Stimulated activated CD8-positive, alpha-beta memory T cell treated with anti-CD3 and anti-CD28 coated beads, Interleukin-4, amount 100 ng/mL, for 1 hour (primary cell): ENCODE measurements at places on chromosomes 13 and 19.

DNA sequence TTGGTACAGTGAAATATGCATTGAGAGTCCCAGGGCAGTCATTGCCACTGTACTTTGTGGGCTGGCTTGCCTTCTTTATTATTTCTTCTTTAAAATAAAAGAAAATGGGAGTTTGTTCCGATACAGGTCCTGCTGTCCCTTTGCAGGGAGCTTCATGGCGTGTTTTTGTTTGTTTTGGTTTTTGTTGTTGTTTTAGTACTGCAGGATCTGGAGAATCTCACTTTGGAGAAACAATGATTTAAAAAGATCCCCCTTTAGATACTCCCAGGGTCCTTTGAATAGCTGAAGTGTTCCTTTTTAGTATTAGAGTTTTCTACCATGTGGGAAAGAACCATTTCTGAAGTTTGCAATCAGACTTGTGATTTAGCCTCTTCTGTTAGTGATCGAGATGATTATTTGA is 11.1 kb downstream of the CHAF1A start:
- no peak for DNase-seq

- no peak for DNase-seq
Measured at GRCh38 chr13:61913183-61913582, 497.5 kb upstream of the PCDH20 start.

DNA sequence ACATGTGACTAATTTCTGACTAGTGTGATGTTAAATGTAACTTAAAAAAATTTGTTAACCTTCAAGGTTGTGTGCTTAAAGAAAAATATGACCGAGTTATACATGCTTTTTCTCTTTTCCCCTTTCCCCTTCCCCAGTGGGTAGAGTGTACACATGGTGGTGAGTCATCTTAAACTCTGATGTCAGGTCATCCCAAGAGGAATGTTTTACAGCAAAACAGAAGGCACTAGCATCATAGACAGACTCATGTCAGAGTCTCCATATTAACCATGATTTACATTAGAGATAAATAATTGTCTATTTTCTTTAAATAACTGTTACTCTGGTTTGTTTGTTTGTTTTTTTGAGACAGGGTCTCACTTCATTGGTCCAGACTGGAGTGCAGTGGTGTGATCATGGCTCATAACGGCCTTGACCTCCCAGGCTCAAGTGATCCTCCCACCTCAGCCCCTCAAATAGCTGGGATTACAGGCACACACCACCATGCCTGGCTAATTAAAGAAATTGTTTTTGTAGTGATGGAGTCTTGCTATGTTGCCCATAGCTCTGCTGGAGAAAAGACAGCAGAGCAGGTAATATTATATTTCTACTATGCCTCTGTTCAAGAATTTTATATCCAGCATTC is 160.4 kb upstream of the PCDH9 start:
- DNase-seq: no peak

DNA sequence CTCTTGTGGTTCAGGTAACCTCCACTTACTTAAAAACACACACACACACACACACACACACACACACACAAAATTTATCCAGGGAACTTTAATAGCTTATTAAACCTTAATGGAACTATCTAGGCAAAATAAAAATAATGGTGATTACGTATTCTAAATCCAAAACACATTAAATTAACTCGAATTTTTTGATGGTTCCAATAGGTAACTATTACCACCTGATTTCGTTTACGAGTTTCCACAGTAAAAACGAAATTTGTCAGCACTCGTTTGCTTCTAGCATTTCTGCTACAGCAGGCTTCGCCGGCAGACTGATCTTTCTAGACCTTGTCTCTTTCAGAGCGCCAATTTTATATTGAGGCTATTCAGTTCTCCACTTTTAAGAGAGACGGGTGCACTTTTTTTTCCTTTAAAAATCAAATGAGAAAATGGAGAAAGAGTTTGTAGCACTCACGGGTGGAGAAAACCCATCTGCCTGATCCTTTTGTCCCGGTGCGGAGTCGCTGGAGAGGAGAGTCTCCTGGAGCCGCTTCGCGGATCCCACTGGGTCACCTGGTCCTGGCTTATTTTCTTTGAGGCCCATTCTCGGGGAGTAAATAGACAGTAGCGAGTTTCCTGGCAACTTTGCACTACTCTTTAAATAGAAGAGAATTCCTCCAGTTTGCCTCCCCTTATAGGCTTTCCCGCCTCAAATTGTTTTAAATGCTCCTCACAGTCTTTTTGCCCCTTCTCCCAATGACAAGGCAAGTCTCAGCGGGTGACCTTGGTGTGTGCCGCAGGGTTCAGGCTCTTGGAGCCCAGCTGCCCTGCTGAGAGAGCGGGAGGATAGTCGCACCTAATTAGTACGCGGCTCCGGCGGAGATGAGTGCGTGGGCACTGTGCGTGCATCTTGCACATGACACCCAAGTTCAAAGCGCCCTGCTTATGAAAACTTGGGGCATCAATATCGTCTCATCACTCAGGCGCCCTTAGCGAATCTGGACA is 117.0 kb downstream of the KCNRG start:
- DNase-seq: no peak

- no peak for DNase-seq
Measured at GRCh38 chr13:100305398-100305797, 216.5 kb downstream of the PCCA start.

GRCh38 chr13:91401920-91402319 is 3.5 kb downstream of the GPC5 start:
- no peak for DNase-seq

GRCh38 chr19:35618857-35619256 is 6.3 kb downstream of the HAUS5 start:
- no peak for DNase-seq

GRCh38 chr13:111620586-111620985 is 300.1 kb downstream of the TEX29 start:
- DNase-seq: no peak

DNA sequence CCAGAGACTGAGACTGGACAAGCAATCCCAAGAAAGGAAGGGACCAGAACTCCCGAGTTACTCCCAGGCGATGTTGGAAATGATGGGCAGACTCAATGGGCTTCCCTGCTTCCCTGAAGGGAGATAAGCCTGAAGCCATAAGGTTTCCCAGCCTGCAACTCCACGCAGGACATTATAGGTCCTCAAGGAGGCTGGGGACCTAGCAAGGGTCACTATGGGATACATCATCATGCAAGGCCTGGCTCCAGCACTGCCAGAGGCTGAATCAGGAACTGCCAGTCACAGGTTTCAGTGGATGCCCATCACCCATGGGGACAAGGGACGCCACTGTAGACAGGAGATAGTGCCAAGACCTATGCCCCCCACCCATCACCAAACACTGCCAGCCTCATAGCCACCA is 338.7 kb downstream of the IRS2 start:
- DNase-seq: no peak

- DNase-seq: no peak
Measured at GRCh38 chr13:22141716-22142115, 470.8 kb downstream of the FGF9 start.

GRCh38 chr13:36475468-36475867 is 43.2 kb downstream of the CCNA1 start:
- no peak for DNase-seq

GRCh38 chr19:46654621-46655152 is 6.3 kb downstream of the DACT3 start:
- no peak for DNase-seq

DNA sequence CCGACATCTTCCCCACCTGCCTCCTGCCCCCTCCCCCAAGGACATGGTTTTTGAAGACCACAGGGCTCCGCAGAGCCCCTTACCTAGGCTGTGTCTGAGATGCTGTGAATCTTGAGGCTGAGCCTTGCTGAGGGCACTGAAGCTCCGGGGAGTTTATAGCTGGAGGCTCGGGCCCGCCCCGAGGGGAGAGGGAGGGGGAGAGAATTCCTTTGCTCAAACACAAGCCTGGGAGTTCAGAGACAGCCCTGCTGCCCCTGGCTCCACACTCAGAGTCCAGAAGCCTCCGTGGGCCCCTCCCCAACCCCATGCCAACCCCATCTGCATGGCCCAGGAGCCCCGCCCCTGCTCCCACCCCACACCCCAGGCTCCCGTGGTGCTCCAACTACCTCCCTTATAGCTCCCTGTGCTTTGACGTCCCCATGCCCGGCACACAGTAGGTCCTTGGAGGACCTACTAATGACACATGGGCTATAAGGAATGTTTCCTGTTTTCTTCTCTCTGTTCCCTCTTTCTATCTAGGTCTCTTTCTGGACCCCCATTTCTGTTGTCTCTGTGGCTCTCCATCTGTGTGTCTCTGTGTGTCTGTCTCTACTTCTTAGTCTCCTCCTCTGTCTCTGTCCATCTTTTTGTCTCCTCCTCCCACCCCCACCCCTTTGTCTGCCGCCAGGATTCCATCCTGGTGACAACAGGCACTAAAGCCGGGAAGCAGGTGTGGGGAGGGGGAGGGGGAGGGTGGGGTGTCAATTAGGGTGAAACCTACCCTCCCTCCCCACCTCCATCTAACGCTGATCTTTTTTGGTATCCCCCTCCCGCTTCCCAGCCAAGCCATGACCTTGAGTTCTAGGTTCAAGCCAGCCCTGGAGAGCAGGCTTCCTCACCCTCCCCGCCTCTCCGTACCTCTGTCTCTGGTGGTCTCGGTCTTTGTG is at the start of gene TNNT1:
Gene TNNT1 (minus strand): TSS at position 129 of the 926 bp plus-strand sequence. CDS start 2,049 bp downstream, outside the sequence.
- DNase-seq: no peak

DNA sequence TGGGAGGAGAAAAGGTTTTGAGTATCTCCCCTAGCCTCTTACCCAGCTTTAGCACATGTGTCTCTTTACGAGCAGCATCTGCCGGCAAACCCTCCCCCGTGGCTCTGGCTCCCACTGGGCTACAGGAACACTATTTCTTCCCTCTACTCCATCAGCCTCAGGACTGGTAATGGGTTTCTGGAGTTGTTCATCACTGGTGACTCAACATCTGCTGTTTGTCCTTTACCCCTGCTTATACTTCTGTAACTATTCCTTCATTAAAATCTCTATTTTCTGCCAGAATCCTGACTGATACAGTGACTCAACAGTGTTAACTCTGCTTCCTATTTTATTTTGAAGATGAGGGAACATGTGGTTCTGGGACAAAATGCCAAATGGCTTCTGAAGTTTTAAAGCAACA is 437.3 kb upstream of the HTR2A start:
- DNase-seq: no peak

- DNase-seq: no peak
Measured at GRCh38 chr19:47406711-47407416, 12.5 kb downstream of the MEIS3 start.

DNA sequence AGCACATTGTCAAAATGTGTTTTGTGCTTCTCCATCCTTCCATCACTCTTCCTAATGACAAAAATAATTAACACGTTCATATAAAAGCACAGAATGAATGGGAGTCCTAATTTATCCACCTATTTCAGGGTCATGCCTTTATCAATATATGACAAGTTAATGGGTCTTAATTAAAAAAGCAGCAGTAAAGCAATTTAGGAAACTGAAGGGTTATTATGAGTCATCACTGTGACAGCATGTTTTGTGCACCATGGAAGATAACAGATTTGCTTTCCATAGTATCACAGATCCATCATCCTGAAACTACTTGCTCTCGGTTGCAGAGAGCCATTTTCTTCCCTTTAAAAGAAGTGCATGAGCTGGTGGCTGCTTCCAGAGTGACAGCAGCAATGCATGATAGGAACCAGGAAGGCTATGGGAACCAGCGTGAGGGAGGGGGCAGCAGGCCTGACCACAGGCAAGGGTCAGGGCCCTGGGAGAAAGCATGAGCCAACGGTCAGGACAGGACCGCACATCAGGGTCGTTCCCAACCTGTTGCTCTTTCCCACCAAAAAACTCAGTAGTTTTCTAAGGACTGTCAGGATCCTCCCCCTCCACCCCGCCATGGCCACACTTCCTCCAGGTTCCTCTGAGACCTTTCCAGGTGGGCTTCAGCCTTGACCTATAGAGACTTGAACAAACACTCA is 784.1 kb downstream of the UQCRFS1 start:
- DNase-seq: no peak

- no peak for DNase-seq
Measured at GRCh38 chr19:10395003-10395402, 8.3 kb downstream of the CDC37 start.

DNA sequence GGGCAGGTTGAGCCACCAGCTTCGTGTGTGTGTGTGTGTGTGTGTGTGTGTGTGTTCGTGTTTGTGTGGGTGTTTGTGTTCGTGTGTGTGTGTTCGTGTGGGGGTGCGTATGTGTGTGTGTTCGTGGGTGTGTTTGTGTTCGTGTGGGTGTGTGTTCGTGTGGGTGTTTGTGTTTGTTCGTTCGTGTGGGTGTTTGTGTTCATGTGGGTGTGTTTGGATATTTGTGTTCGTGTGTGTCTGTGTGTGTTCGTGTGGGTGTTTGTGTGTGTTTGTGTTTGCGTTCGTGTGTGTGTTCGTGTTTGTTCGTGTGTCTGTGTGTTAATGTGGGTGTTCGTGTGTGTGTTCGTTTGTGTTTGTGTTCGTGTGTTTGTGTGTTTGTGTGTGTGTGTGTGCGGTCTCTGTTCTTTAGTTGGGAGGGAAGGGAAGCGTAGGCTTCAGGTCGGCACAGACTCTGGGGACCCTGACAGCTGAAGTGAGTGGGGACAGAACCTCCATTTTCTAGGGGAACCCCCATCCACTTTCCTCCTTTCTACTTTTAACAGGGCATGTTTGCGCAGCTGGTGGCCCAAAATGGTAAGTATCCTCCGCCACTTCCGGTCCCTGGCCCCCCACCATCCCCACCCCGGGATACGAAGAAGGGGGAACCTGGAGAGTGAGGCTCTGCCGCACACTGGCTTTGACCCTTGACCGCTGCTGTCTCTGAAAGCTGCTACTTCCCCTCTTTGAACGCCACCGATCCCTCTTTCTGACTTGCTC is 1.6 kb downstream of the TNFSF9 start:
- no peak for DNase-seq

- DNase-seq: no peak
Measured at GRCh38 chr13:26075498-26075897, 23.7 kb upstream of the SHISA2 start.

DNA sequence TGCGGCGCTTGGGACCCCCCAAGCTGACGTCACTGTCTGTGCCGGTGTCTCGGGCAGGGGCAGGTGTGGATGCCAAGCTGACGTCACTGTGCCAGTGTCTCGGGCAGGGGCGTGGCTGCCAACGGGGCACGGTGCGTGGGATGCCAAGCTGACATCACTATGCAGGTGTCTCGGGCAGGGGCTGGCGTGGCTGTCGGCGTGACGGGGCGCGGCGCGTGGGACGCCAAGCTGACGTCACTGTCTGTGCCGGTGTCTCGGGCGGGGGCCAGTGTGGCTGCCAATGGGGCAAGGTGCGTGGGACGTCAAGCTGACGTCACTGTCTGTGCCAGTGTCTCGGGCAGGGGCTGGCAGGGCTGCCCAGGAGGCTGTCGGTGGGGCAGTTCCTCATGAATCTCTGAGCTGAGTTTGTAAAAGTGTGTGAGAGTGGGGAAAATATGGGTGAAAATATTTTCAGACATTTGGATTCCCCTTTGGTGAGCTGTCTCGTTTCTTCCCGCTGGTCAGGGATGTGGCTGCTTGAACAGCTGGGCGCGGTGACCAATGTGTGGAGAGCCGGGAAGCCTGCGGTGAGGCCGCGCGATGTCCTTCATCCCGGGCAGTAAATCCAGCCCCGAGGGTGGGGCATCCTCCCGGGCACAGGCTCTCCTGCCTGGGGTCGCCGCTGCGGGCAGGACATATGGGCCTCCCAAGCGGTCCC is 25.2 kb downstream of the MCF2L start:
- DNase-seq: no peak

- no peak for DNase-seq
Measured at GRCh38 chr13:37657134-37657533, 58.6 kb upstream of the POSTN start.
